H1 (cell line): ENCODE measurements at places on chromosomes 7 and 10.

GRCh38 chr10:51763746-51764145 lies 64.4 kb upstream of the CSTF2T start:
- no peak for DNase-seq

DNA sequence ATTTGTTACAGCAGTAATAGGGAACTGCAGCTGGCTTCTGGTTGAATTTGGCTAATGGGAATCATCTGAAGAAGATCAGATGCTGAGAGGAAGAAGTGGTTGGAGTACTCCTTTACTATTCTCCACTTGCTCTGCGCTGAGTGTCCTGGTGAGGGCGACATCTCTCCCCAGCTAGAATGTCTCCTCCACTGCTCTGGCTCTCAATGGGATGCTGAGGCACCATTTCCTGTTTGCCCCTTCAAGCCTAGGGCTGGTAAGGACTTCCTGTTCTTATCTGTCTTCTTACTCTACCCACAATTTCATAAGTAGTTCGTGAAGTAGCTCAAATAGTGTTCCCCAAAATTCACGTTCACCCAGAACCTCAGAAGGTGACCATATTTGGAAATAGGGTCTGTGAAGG lies 43.2 kb upstream of the TES start:
- no peak for DNase-seq

- no peak for DNase-seq
Measured at GRCh38 chr7:69654381-69654780, 56.1 kb downstream of the AUTS2 start.

DNA sequence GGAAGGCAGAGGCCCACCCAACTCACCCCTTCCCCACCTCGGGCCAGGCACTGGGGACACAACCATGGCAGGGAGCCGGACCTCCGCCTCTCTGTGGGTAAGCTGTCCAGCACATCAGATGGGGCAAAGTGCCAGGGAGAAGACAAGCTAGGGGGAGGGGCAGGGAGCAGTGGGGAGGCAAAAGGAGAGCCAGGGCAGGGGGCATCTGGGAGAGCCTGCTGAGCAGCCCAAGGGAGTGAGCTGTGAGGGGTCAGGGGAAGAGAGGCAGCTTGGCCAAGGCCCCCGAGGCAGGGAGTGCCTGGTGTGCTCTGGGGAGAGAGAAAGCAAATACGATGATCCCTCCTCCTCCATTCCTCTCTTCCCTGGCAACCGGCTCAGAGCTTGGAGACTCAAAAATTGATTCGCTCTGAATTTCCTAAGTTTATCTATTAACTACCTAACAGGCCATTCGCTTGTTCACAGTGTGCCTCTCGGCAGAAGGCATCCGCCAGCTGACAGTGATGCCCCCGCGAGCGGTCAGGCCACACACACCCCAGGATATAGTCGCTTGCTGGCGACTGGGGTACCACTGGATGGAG lies 4.5 kb downstream of the CAMK2B start:
- peak; percentile 39 for DNase-seq

DNA sequence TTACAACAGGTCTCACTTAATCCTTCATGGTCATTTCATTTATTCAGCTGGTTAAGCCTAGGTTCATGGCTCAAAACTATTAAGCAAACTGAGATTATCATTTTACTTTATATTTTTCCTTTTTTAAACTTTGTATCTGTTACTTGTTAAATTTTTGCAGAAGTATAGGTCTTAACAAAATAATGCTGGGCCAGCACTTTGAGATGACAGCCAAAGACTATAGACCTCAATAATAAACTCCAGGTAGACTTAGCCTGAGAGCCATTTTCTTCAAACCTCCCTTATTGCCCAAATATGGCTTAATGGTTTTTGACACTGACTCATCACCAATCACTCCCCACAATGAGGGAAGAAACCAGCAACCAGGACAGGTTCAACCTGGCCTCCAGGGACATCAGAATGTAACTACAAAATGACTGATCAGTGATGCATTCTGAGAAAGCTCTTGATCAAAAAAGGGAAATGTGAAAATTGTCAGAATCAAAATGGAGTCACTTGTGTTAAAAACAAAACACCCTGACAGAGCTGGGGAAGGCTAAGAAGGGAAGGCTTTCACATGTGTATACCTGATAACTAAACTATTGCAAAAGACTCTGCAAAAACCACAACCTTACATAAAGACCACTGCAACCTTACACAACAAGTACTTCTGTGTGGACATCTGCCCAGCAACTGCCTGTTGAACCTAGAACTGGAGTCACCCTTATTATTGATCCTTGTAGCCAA lies 2.1 kb upstream of the CCDC126 start:
- no peak for DNase-seq

DNA sequence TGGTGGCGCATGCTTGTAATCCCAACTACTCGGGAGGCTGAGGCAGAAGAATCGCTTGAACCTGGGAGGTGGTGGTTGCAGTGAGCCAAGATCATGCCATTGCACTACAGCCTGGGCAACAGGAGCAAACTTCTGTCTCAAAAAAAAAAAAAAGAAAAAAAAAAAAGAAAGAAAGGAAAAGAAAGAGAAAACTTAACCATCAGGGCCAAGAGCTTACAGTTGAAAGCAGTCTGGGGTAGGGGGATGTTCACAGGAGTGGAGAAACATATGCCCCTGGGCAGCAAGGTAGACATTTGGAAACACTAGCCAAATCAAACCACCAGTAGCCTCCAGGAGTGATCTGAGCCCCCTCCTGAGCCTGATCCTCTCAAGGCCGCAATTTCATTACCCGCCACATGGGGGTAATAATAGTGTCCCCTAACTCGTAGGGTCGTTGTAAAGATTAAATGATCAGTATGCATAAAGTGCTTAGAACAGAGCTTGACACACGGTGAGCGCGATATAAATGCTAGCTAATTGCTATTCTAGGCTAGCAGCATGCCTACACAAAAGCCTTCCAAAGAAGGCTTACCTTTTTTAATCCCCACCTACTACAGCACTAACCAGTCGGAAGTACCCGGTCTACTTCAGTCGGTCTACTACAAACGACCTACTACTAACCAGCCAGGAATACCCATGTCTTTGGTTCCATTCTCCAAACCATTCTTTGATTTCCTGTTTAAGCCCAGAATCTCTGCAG lies 274.3 kb upstream of the NEBL start:
- peak; percentile 61 for DNase-seq

GRCh38 chr10:17255512-17255911 lies 27.5 kb downstream of the VIM start:
- DNase-seq, result no peak

DNA sequence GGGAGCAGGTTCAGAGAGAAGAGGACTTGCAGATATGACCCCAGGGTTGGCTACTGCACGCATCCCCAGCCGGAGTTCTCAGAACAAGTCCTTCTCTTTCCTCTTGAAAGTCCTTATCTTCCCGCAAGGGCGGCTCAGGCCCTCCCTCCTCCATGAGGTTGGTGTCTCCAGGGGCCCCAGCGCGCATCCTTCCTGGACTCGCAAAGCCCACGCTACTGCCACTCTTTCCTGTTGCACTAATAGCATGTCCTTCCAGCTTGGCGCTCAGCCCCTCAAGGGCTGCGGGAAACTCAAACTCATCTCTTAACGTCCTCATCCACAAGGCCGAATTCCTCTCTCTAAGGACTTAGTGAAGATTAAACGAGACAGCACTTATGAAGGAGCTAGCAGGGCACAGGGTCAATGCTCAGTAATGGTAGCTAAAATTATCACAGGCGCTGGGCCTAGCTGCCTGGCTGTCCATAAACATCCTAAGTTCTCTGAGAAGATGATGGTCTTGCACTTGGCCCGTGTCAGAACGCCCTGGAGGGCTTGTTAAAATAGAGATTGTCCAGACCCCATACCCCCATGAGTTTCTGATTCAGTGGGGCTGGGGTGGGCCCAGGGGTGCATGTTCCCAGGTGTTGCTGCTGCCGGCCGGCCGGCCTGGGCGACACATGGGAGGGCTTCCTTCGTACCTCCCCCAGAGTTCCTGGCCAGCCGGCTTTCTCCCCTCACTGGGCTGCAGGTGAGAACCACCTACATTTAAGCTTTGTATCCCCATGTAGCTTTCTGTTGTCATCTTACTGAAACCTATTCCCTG lies 261.4 kb downstream of the COBL start:
- no peak for DNase-seq

DNA sequence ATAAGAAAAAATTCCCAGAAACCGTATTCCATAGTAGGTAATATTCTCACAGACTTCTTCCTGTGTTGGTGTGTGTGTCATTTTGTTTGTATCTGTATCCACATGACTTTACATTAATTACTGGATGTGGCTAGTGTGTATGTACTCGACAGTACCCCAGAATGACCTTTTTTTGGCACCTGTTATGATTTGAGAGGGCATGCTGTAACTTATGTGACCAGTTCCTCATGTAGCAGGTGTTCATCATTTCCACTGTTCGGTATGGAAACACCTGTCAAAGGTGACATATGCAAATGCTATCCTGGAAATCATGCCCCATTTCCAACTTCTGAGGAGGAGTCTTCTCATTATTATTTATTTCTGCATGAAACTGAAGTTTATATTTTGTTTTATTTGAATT lies 89.3 kb downstream of the ZMYND11 start:
- no peak for DNase-seq

- no peak for DNase-seq
Measured at GRCh38 chr7:122438492-122438891, 133.9 kb upstream of the FEZF1 start.

DNA sequence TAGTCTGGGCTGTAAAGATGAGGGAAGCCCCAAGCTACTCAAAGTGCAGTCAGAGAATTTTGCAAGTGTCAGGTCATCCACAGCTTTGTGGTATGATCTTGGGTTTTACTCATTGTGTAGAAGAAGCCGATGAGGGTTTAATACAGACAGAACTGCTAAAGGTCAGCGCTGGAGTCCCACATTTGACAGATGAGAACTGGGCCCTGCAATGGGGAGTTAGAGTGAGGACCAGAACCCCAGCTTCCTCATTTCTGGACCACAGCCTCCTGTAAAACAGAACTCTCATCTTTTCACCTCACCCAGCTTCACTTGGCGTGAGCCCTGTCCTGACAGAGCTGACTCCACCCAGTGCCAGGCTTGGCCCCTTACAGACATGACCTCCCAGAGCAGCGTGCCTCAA lies 20.1 kb downstream of the LRRC20 start:
- DNase-seq, result no peak

- DNase-seq, result no peak
Measured at GRCh38 chr7:126804604-126805003, 448.1 kb downstream of the GRM8 start.

DNA sequence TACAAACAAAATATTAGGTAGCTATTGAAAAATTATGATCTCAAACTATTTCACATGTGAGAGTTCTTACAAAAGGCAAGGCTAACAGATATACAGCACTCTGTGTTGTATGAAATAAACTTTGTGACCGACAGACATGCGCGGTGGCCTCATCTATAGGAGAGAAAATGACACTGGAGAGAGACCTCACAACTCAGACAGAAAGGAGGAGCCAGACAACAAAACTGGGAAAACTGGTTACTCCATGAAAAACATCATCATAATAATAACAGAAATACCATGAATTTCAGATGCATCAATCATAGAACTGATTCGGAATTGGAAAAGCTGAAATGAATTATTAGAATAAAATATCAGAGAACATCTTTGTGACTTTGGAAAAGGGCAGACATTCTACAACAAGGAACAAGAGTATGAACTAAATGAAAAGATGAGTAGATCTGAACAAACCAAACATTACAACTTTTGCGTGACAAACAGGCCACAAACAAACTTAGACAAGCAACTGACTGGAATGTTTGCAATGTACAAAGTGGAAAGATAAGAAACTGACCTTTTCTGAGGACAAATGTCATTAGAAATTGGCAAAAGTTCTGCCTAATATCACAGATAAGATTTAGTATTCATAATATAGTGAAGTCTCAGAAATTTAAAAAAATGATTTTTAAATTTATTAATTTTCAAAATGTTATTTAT lies 69.3 kb downstream of the TNS3 start:
- DNase-seq, result no peak

GRCh38 chr7:138887085-138887710 lies 89.2 kb upstream of the ATP6V0A4 start:
- DNase-seq, result no peak

GRCh38 chr7:111927353-111928019 lies 278.7 kb downstream of the DOCK4 start:
- DNase-seq, result no peak

GRCh38 chr10:129966370-129966888 lies 2.4 kb upstream of the EBF3 start:
- DNase-seq, result no peak

GRCh38 chr10:83533290-83533689 lies 606.0 kb upstream of the GHITM start:
- DNase-seq, result no peak

DNA sequence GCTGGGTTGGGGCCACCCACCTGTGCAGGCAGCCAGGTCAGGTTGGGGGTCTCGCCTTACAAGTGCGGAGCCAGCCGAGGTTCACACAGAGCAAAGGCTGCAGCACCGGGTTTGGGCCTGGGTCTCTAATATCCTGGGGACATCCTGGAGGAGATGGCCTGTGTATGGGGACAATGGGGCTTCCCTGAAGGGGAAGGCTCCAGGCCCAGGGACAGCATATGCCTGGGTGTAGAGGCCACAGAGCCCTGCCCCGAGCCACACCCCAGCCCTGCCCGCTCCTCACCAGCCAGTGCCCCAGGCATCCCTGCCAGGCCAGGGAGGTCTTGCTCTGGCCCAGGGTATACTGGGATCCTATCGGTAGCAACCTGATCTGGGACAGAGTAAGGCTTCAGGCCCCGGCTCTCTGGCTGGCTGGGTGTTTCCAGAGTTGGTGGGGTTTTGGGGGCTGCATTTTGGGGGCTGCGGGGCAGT lies 9.1 kb downstream of the TTYH3 start:
- DNase-seq, result no peak

- no peak for DNase-seq
Measured at GRCh38 chr7:102917436-102918353, 4.9 kb downstream of the LRRC17 start.

DNA sequence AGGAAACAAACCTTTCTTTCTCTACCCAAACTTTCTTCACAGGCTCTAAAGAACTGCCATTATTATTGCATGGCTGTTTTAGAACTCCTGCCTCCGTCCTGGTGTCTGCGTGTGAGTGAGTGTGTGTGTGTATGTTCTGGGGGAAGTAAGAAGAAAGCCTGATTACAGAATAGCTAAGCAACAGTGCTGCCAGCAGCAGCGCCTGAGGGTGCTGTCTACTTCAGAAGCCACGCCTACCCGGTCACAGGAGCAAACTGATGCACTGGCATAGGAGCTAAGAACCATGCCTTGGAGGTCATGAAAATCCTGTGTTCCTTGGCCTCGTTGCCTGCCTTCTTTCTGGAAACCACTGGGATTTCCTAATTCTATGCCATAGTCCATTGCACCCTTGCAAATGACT lies 25.2 kb downstream of the LIPK start:
- no peak for DNase-seq
